Activated T-helper 9 cell treated with anti-CD3 and anti-CD28 coated beads, Interleukin-2, amount 50 U/mL, for 16 hours (primary cell): ENCODE measurements at places on chromosomes 13 and 19.

- DNase-seq, result no peak
These were observed 594 bp downstream of the ZNF559 start for GRCh38 chr19:9324584-9324962.

GRCh38 chr13:22848539-22849052 is 332.2 kb upstream of the SGCG start:
- DNase-seq, result no peak

DNA sequence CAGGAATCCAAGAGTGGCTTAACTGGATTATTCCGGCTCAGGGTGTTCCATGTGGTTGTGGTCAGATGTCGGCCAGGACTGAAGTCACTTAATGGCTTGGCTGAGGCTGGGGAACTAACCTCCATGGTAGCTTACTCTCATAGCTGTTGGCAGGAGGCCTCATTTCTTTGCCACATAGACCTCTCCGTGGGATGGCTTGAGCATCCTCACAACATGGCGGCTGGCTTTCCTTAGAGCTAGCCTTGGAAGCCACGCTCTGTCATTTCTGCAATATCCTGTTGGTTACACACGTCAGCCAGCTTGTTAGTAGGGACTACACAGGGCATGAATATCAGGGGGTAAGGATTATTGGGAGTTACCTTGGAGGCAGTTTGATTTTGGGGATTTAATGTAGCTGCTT is 5.1 kb downstream of the CRX start:
- no peak for DNase-seq

GRCh38 chr19:47475465-47475864 is 3.8 kb upstream of the SLC8A2 start:
- DNase-seq, result no peak

GRCh38 chr19:6862673-6863078 is 24.7 kb upstream of the ADGRE1 start:
- peak; percentile 84 for DNase-seq

- no peak for DNase-seq
These were observed 26.0 kb downstream of the SLC7A1 start for GRCh38 chr13:29569253-29570050.

DNA sequence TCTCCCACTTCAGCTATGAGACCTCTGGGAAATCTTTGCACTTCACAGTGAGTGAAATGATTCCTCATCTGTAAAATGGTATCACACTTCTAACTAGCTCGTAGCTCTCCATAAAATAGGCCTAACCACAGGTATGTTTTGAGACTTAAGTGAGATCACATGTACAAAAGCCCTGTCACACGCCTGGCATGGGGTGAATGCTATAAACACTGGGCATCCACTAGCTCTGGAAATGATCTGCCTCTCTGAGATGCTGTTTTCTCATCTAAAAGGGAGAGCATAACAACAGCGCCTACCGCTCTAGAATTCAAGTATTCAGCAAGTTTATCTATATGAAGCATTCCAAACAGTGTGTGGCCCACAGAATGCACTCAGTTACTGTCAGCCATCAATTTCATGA is 2.2 kb downstream of the AKT2 start:
- no peak for DNase-seq

GRCh38 chr19:43575955-43576878 is 616 bp downstream of the PINLYP start:
- no peak for DNase-seq

DNA sequence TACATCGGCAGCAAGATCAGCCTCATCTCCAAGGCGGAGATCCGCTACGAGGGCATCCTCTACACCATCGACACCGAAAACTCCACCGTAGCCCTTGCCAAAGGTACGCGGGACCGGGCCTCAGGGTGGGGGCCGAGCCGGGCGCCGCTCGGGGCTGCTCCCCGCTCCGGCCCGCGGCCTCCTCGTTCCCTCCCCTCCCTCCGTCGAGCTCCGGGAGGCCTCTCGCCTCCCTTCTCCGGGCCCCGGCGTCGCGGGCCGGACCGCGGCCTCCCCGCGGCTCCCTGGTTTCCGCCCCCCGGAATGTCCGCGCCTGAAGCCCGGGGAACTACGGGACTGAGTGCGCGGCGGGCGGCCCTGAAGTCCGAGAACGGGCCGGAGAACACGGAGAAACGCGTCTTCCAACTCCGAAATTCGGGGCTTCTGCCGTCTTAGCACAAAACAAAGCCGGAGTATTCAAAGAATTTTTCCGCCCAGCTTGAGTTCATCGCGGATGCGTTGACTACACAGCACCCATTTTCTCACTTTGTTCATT is 423 bp downstream of the LSM14A start:
- DNase-seq, result peak; percentile 19

DNA sequence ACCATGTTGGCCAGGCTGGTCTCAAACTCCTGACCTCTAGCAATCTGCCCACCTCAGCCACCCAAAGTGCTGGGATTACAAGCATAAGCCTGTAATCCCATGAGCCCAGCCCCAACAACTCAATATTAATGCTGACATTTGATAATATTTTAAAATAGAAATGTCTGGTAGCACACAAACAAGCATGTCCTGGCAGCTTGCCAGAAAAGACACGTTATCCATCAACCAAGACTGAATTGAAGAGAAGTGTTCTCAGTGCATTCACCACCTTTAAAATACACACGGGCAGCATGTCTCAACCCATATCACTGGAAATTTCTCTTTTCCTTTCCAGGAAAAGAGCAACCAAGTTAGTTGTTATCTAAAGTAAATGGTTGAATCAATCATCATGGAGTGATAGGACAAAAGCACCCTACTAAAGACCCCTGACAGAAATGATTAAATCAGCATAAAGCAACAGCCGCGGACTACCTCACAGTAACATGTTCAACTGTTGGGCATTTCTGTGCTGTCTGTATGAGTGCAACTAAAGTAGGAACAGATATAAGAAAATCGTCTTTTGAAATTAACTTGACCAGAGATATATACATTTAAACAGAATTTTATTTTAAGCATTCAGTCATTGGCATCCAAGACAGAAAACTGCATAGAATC is 25.0 kb downstream of the LHFPL6 start:
- DNase-seq, result no peak

GRCh38 chr19:7863971-7864689 is 10.1 kb downstream of the PRR36 start:
- no peak for DNase-seq

DNA sequence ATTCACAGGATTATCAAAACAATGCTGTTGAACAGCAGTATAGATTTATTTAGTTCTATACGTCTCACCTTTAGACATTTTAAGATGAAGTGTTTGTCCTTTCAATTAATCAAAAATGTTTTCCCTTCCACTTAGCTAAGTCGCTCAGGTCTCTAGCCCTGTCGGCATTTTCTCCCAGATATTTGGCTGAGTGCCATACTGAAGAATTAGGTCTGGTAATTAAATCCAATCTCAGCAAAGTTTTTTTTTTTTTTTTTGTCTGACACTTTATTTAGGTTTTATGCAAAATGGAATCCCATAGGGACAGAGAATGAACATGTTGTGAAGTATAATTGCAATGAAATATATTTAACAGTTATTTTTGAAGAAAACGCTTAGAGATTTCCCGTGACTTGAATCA is 44.1 kb downstream of the RFC3 start:
- DNase-seq, result no peak

DNA sequence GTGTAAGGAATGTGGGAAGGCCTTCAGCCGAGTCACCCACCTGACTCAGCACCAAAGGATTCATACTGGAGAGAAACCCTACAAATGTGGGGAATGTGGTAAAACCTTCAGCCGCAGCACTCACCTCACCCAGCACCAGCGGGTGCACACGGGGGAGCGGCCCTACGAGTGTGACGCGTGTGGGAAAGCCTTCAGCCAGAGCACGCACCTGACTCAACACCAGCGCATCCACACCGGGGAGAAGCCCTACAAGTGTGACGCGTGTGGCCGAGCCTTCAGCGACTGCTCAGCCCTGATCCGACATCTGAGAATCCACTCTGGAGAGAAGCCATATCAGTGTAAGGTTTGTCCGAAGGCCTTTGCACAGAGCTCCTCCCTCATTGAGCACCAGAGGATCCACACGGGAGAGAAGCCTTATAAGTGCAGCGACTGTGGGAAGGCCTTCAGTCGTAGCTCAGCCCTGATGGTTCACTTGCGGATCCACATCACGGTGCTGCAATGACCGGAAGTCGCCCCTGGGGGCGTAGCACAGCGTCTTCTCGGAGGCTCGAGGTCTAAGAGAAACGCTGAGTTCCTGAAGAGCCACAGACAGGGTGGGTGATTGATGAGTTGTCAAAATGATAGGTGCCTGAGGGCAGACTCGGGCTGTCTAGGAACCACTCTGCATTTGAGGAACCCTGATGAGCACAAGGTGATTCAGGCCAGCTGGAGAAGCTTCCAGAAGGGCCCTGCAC is 12.2 kb downstream of the ZSCAN22 start:
- no peak for DNase-seq

DNA sequence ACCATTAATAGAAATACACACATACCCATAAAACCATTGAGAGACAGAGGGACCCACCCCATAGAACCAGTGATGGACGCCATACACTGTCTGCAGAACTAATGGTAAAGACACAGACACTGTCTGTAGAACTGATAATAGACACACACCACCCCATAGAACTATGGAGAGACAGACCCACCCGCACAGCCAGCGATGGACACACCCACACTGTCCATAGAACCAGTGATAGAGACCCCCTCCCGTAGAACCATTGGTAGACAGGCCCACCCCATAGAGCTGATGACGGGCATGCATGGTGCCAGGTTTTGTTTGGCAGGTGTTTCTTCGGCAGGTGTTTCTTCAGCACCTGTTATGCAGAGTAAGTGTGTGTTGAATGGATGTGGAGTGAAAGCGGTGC is 88.3 kb upstream of the TEX29 start:
- no peak for DNase-seq

GRCh38 chr13:29594303-29594709 is 1.2 kb downstream of the SLC7A1 start:
- DNase-seq, result peak; percentile 27

- no peak for DNase-seq
These were observed 29.9 kb upstream of the MUC16 start for GRCh38 chr19:9040131-9040530.

- no peak for DNase-seq
These were observed 207.0 kb downstream of the SLITRK6 start for GRCh38 chr13:85592211-85592610.

- DNase-seq, result peak; percentile 61
These were observed 1.9 kb upstream of the LMTK3 start for GRCh38 chr19:48513289-48514122.

GRCh38 chr13:59450229-59450628 is 713.5 kb downstream of the DIAPH3 start:
- no peak for DNase-seq

DNA sequence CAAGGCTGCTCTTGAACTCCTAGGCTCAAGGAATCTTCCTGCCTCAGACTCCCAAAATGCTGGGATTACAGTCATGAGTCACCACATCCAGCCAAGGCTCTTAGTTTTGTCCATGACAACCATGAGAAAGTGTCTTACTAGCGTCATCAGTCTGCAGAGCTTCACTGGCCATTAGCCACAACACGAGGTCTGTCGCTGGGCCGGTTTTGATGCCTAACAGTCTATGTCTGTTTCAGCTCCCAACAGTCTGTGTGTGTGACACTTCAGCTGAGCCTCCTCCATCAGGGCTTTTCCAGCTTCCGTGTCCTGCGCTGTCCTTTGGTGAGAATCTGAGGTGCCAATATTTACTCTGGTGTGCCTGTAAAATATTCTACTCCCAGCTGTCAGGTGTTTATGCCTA is 47.6 kb downstream of the CEP89 start:
- no peak for DNase-seq

DNA sequence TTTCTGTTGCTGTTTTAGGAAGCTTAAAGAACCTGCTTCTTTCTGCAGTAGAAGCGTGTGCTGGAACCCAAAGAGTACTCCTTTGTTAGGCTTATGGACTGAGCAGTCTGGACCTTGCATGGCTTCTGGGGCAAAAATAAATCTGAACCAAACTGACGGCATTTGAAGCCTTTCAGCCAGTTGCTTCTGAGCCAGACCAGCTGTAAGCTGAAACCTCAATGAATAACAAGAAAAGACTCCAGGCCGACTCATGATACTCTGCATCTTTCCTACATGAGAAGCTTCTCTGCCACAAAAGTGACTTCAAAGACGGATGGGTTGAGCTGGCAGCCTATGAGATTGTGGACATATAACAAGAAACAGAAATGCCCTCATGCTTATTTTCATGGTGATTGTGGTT is 103.1 kb downstream of the TNFRSF19 start:
- no peak for DNase-seq

- no peak for DNase-seq
These were observed 40.8 kb upstream of the RANBP3 start for GRCh38 chr19:6018786-6019185.

GRCh38 chr13:40215311-40215710 is 451.1 kb downstream of the FOXO1 start:
- DNase-seq, result no peak

- DNase-seq, result no peak
These were observed 79.5 kb downstream of the KLF5 start for GRCh38 chr13:73138276-73138637.

GRCh38 chr13:113813749-113814434 is 50.0 kb downstream of the GAS6 start:
- no peak for DNase-seq

- no peak for DNase-seq
These were observed 214.7 kb upstream of the MIR17HG start for GRCh38 chr13:91132786-91133185.

- DNase-seq, result no peak
These were observed 314.2 kb downstream of the DLEU7 start for GRCh38 chr13:50529154-50529882.

DNA sequence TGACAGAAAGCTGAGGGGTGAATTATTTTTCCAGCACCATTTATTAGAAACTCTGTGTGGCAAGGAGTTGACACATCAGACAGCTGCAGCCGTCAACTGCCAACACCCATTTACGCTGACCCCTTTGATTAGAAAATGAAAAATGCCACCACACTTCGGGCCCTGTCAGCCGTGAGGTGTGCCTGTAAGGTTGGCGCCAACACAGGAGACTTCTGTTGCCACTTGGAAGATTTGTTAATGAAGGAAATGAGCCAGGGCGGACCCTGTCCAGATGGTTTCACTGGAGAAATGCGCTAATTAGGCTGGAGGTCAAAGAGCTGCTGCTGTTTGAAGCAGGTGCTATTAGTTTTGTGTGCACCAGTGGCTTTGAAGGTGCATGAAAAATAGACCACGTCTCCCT is 297.5 kb downstream of the MTUS2 start:
- no peak for DNase-seq

DNA sequence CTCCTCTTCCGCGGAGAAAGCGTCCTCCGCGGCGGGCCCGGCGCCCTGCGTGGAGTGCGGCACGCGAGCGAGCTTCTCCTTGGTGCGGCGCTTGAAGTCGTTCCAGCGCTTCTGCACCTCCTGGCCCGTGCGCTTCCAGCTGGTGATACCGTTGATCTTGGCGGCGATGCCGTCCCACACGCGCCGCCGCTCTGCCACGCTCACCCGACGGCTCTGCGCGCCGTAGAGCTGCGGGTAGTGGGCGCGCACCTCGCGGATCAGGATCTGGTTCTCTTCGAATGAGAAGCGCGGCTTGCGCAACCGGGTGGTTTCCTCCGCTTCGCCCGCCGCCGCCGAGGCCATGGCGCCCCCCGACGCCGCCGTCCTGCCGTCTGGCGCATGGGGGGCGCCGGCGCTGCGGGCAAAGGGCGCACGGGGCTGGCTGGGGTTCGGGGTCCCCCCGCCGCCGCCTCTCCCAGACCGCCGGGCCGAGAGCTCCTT is 941 bp downstream of the MYPOP start:
- DNase-seq, result no peak

GRCh38 chr19:41297628-41298347 is 12.2 kb upstream of the CCDC97 start:
- DNase-seq, result no peak
